ENCODE measurements at places on chromosomes 1 and 21.

GRCh38 chr21:29195981-29196669 is 65.7 kb downstream of the MAP3K7CL start:
- DNase-seq: peak; percentile 49

DNA sequence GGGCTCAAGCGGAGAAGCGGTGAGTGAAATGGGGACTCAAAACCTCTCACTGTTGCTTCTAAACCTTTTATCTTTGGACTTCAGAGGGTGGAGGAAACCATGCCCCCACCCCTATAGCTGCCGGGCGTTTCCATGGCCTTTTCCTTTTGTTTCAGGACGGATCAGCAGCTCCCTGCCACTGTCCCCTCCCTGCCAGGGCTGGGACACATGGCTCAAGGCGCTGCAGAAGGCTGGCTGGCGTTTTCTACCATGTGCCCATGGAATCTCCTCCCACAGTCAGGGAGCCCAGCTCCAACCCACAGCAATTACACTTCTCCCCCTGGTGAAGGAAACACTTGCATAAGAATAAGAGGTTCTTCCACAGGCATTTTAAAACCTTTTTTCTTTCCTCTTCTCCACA is 812.7 kb downstream of the PLA2G4A start:
- DNase-seq: no peak

DNA sequence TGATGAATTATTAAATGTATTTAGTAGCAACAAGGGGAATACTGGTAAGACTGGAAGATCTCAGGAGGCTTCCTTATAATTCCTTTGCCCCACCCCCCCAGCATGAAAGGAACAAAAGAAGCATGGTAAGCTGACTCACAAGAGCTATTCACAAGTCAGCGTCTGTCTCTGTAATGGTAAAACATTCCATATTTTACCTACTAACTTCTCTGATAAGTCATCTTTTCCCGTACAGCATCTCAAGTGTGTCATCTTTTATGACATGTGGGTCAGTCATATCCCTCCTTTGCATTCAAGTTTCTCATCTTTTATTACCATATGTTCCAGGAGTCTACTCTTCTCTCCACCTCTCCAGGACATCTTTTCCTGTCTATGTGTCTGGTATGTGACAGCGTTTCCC is 241.3 kb downstream of the PLA2G4A start:
- no peak for DNase-seq

GRCh38 chr1:202213361-202214088 is 19.9 kb downstream of the LGR6 start:
- no peak for DNase-seq

- no peak for DNase-seq
Measured at GRCh38 chr1:60423146-60423780, 349.7 kb upstream of the C1orf87 start.

DNA sequence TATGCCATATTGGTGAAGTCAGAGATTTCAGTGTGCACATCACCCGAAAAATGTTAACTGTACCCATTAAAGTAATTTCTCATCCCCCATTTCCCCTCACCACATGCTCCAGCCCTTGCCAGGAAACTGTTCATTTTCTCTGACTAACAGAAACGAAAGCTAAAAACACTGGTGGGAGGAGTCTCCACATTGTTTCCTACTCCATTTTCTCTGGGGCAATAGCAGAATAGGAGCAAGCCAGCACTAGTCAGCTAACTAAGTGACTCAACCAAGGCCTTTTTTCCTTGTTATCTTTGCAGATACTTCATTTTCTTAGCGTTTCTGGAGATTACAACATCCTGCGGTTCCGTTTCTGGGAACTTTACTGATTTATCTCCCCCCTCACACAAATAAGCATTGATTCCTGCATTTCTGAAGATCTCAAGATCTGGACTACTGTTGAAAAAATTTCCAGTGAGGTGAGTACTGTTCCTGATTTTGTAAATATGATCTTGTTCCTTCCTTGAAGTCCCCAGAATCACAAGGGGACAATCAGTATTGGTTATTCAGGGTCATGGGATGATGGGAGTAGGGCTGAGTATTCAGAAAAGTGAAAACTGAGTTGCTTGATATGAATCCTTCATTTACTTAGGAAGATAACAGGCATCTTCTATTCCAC is at the start of gene IFI16:
Gene IFI16 (plus strand): TSS at position 204 of the 658 bp plus-strand sequence. CDS start 4,774 bp downstream, outside the sequence.
- DNase-seq: peak; percentile 36

- DNase-seq: no peak
Measured at GRCh38 chr21:42425591-42425990, 21.9 kb downstream of the UBASH3A start.

- DNase-seq: no peak
Measured at GRCh38 chr1:58438468-58438867, 108.1 kb downstream of the OMA1 start.

DNA sequence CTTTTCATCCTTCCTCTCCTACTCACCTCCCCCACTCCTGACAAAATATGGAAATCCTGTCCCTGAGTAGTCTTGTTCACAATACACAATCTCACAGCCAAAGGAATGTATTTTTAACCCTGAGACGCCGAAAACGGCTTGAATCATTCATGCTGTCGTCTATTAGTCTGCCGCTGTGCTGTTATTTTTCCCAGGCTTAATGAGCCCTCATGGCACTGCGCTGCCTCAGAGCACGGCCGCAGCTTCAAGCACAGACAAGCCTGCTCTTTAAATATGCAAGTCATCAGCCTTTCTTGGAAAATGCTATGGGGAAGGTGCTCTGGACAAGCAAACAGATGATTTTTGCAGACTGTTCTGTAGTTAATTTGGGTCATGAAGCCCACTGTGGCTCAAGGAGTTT is 302.7 kb downstream of the DISC1 start:
- DNase-seq: no peak

- no peak for DNase-seq
Measured at GRCh38 chr1:39063775-39064174, 37.6 kb downstream of the NDUFS5 start.

DNA sequence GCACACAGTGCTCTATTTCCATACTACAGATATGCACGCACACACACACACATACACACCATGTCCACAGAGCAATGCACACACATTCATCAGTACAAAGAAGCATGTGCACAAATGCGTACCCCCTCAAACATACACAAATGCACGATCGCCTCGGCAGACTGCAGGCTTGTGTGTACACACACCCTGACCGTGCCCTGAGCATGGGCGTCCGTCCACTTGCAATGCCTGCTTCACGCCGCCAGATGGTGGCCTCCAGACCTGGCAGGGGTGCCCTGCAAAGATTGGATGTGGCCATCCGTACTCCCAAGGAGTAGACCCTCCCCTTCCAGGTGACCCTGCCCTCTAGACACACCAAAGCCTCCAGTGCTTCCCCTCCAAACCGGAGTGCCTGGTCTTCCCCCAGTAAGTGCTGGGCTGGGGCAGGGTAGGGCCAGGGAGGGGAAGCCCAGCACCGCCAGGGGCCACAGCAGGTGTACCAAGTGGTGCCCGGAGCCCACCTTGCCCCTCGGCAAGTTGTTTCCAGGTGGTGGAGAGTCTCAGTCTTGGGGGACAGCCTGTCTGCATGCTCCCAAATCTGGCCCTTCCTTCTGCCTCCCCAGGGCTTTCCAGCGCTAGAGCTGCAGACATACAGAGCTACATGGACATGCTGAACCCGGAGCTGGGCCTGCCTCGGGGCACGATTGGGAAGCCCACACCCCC is 20.6 kb downstream of the ESPN start:
- no peak for DNase-seq

DNA sequence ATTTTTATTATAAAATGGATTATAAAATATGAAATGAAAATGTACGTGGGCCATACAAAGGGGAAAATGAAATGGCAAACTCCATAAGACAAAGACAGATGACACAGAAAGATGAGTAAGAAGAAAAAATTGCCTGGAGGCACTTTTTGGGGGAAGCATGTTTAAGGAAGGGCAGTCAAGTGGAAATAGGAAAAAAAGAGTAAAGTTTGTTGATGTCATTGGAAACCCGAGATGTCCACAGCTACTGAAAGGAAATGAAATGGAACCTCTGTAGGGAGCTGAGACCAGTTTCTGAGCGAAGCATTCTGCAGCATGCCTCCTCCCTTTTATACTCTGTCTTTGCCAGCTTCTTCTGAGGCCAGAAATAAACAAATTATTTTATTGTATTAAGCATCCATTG is 203.4 kb upstream of the UBE2U start:
- no peak for DNase-seq

DNA sequence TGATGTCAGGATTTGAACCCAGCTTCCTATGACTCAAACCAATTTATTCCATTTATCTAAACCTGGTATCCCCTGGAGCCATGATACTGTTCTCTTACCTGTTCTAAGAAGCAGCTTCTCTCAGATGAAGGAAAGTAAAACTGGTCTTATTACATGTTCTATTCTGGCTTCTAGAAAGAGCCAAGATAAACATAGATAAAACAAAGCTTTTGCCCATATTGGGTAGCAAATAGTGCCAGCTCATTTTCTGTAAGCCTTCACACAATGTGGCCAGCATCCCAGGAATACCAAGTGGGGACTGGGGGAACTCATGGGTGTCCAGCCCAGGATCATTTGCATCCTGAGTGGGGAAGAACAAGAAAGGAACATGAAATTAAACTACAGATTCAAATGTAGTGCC is 53.5 kb upstream of the EPHA8 start:
- DNase-seq: no peak

DNA sequence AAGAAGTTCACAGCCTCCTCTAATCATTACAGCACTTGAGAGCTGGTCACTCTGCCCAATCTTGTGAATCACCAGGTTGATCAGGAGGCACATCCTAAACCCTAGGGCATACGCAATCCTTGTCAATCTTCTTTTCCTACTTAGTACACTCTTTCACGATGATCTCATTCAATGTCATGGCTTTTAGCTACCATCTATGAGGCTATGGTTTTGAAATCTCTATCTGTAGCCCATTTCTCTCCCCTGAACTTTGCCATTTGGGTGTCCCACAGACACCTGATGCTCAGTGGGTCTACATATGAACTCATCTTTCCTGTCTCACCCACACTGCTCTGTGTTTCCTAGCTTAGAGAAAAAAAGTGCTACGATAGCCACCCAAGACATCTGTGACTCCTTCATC is 1.9 kb upstream of the MED18 start:
- DNase-seq: no peak

GRCh38 chr1:16612332-16613172 is 812 bp downstream of the NBPF1 start:
- DNase-seq: no peak

GRCh38 chr1:160711602-160712311 is at the start of gene CD48:
Gene CD48 (minus strand): TSS chr1:160711822. CDS start chr1:160711763, 59 bp downstream.
- DNase-seq: no peak

DNA sequence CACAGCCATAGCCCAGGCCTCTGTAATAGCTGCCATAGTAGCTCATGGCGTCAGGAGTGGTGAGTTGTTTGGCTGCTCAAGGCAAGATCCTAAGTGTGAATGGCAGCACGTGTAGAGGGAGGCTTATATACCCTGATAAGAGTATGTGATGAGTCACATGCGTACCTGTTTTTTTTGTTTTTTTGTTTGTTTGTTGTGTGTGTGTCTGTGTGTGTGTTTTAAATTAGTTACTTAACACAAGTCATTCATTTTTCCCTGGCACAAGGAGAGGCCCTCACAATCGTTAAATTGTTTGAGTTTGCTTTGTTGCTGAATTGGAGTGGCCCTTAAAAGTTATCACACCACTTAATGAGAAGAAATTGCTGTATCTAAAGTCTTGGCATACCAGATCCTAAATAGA is at the start of gene KRTAP19-4:
Gene KRTAP19-4 (minus strand): TSS at position 101 of the 400 bp plus-strand sequence. CDS start 55 bp downstream, at position 46.
- DNase-seq: no peak

DNA sequence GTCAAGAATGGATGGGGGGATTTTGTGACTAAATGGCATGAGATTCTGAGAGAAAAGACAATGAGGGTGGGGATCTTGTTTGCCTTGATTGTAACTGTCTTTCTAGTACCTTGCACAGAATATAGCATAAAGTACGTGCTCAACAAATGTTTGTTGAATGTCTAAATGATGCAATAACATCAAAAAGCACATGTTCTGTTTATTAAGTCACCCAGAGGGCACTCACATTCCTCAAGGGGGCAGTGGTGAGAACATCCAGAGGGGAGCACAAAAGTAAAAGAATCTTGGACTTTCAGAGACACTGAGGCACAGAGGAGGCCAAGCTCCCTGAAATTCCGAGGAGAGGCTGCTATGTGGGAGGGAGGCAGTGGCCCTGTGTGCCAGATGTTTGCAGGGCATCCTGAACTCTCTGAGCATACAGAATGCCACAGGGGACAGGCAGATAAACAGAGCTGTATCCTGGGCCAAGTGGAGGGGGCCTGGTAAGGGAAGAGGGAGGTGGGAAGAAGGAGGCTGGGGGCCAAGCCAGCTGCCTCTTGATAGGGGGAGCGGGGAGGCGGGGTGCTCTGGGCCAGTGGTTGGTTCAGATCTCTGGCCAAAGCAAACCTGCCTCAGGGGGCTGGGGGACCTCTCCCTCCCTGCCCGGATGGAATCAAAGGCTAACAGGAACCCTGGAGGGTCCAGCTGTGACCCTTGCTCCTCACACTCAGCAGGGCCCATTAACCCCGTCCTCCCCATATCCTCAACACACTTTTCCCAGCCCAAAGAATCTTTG is 6.5 kb upstream of the ATP1A2 start:
- DNase-seq: no peak

GRCh38 chr1:220833436-220833835 is 45.8 kb upstream of the HLX start:
- no peak for DNase-seq

- DNase-seq: no peak
Measured at GRCh38 chr21:41121785-41122415, 46.1 kb upstream of the BACE2 start.

DNA sequence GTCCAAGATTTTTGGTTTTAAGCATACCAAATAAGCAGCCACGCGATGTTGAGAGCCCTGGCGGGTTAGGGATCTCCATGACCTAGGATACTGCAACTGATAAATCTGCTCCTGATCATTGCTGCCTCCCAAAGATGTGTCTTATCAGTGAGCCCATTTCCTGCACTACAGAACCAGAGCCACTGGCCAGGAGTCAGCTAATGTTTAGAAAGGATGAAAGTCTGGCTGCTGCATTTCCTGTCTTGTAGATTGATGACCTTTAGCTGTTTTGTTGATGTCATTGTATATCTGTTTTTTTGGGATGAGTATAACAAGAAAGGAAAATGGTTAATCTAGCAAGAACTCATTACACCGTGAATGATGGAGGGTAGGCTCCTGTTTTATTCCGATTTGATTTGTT is 74.5 kb downstream of the C1orf21 start:
- DNase-seq: no peak

DNA sequence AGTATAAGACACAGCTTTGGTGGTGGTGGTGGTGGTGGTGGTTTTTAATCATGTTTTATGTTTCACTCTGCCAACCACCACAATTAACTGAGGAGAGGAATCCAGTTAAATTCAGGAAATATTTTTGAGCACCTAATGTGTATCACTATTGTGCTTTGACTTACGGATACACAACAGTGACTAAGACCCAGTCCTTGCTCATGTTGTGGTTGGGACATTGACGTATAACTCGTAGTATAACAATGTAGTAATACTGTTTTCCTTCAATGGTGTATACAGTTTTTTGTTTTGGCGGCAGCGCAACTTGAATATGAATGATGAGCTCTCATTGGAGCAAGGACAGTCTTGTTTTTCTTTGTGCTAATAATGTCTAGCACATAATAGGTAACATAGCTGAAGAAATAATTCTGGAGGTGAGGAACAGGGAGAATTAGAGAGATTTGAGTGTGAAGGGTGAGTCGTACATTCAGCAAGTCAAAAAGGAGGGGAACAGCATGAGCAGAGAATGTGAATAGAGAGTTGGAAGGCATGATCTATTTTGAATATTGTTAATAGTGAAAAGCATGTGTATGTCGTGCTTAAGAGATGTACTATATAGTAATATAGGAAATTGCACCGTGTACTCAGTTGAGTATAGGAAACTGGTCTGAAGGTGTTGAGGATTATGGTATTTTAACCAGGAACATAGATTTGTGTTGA is 5.5 kb downstream of the CACYBP start:
- no peak for DNase-seq

- no peak for DNase-seq
Measured at GRCh38 chr1:37865348-37866120, 6.1 kb upstream of the MTF1 start.
